ENCODE measurements at places on chromosomes 2 and 18. TPM values are rescaled to one million over a fixed set of nuclear protein-coding genes. Genes with fewer than 3 reads are reported as not detected.
A peak's percentile ranks its signal among the peaks of the same experiment; 100 is the strongest.

The SP140 gene
- total RNA-seq: 2.7 TPM

The RAMP1 gene
- 49.0 TPM for total RNA-seq

The PLEKHH2 gene
- total RNA-seq: 9.8 TPM

The CAPN14 gene
- total RNA-seq: 0.62 TPM

The EFHD1 gene
- total RNA-seq: 15.9 TPM

The PRSS56 gene
- not detected for total RNA-seq

The MRPS5 gene
- total RNA-seq: 52.1 TPM

The TRIM54 gene
- 0.18 TPM for total RNA-seq

The REG1B gene
- total RNA-seq: not detected

The SYT4 gene
- not detected for total RNA-seq

The BMP10 gene
- not detected for total RNA-seq

The CNTNAP5 gene
- 1.5 TPM for total RNA-seq

DNA sequence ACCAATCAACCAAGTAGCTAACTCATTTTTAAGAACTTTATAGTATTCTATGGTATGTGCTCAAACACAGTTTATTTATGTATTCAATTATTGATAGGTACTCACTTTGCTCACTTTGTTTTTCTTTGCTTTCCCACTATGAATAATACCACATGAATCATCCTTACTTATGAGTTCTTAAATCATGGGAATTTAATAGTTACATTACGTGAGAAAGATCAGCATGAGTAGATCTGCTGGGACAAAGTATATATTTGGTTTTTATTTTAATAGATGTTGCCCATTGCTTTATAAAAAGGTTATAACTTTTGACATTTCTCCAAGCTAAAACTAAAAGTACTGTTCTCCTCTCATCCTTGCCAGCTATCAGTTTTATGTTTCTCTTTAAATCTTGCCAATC lies 390.7 kb downstream of the LRATD1 start:
- no peak for DNase-seq

DNA sequence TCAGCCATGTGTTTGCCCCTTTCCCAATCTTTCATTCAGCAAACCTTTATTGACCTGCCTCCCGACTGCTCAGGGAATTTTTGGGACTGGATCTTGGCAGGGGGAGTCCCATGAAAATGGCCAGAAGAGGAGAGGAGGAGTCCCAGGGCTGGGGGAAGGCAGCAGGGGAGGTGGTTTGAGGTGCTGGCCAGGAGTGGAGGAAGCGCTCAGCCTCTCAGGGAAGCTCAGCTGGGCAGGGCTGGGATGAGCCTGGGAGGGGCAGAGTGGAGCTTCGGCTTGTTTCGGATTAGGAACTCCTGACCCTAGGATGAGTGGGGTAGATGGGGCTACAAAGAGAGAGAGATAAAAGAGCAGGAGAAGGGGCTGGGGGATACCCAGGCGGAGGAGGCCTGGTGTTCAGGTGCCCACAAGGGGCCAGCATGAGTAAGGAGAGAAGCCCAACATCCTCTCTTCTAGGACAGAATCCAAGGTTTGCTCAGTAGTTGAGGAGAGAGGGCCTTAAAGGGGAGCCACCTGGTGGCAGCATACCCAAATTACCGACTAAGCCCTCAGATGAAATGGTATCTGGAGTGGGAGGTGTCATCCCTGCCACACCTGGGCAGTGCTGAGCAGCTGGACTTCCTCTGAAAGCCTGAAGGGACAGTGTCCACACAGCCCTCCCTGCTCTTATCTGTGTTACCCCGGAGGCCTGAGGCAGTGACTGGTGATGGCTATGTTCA lies 91.1 kb downstream of the INHBB start:
- no peak for DNase-seq

DNA sequence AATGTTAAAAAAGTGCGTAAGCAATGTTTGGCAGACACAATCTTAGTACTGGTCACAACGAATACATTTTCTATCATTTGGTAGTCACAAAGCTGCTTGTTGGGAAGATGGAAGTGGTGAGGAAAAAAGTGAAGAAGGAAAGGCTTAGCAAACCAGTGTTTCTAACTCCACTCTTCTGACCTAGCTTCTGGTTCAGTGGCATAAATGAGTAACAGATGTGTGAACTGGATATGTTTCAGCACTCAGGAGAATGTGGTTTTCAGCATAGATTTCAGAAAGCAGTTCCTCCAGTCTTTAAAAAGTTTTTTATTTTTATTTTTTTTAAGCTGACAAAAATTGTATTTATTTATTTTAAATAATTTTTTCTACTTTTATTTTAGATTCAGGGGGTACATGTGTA lies 357.1 kb downstream of the CPS1 start:
- DNase-seq: no peak

DNA sequence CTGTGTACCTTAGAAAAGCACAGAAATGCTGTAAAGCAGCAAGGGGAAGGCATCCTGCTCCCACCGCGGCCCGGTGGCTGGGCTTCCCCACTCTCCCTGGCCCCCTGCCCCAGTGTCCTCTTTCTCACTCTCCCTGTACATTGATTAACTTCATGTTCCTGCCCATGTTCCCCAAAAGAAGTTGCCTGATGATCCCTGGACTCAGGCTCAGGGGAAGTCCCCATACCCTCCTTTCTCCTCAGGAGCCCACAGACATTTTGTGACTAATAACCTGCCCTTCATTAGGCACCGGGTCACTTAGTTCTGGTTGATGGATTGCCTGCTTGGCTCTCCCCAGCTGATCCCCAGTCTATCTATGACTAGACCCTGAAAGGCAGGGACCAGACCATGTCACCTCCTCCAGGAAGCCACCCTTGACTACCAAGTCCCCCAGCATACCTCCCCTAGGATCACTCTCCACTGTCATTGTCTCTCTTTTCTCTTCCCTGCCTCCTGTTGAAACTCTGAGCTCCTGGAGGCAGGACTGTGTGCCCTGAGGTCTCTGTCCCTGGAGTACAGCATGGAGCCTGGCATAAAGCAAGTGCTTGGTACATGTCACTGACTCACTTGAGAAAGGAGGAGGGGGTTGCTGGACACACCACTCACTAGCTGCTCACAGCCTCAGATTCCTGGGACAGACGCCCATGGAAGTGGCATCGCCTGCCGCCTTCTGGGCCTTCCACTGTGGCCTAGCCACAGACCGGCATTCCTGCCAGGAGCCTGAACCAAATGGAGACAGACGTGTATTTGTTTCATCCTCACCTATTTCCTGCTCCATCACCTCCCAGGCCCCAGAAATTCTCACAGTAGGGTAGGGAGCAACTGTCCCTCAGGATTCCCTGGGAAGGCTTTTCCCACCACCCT lies 13.5 kb downstream of the MALL start:
- no peak for DNase-seq

DNA sequence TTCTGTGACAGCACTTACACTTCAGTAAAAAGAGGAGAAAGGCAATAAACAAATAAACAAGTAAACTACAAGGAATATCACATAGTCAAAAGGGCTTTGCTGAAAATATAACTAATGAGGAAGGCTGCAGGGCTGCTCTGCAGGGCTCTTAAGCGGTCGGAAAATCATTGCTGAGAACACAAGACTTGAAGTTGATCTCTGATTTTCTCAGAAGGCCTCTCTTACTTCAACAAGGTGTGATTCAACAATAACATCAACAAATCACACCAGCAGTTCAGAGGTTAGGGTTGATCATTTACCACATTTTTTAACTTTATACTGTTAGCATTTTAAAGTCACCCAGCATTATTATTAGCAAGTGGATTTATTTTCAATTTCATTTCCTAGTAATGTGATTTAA lies 215.6 kb downstream of the ARHGAP15 start:
- DNase-seq: no peak

GRCh38 chr2:239109041-239109927 lies 261.4 kb downstream of the TWIST2 start:
- no peak for DNase-seq

- peak; percentile 39 for DNase-seq
Measured at GRCh38 chr2:127143841-127144782, 37.2 kb upstream of the BIN1 start.

GRCh38 chr2:40480073-40480472 lies 28.2 kb upstream of the SLC8A1 start:
- no peak for DNase-seq

DNA sequence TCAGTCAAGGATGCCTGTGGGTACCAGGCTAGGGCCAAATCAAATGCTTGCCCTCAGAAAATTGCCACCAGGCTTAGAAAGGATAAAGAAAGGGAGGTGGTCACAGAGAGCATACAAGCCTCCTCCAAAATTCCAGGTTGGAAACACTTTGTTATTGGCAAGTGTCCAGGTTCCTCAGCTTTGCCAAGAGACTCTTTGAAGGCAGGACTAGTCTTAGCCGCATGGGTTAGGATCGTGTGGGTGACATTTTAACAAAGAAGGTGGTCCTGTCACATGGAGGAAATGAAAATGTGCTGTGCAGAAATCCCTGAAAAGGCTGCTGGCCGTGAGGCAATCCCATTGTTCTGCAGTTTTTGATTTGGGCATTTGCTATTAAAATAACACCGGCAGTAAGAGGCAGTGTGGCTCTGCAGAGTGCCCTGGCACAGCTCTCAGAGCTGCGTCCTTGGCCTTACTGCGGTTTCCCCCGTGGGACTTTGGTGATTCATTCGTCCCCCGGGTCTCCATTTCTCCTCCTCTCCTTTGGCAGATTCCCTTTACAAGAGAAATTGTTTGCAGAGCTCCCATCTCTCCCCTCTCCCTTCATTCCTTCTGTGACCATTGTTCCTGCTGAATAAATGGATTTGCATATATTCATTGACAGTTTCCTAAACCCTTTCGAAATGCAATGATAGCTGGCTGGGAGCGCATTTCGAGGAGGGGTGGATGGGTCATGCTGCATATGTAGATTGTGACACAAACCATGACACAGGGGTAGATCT lies 187.3 kb downstream of the VAPA start:
- DNase-seq: no peak

DNA sequence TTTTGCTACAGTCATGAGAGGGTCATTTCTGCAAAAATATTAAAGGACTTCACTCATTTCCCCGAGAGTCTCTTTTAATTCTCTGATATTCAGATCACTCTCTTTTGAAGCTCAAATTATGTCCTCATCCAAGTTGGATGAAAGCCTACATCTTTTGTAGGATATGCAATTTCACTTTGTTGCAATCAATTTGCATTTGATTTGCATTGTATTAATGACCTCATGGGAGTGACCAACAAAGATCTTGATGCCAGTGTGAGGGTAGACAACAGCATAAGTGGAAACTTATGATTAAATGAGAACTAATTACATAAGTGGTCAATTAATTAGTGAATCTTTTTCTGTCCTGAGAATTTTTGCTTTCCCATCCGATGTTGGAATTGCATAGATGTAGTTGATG lies 60.3 kb upstream of the UPP2 start:
- no peak for DNase-seq

- no peak for DNase-seq
Measured at GRCh38 chr2:36450466-36451196, 95.1 kb downstream of the CRIM1 start.

- no peak for DNase-seq
Measured at GRCh38 chr2:179129574-179130238, 79.8 kb upstream of the CCDC141 start.

GRCh38 chr2:26619521-26619951 lies 21.6 kb downstream of the CIB4 start:
- peak; percentile 35 for DNase-seq

- no peak for DNase-seq
Measured at GRCh38 chr2:69087211-69087911, 74.4 kb downstream of the ANTXR1 start.

DNA sequence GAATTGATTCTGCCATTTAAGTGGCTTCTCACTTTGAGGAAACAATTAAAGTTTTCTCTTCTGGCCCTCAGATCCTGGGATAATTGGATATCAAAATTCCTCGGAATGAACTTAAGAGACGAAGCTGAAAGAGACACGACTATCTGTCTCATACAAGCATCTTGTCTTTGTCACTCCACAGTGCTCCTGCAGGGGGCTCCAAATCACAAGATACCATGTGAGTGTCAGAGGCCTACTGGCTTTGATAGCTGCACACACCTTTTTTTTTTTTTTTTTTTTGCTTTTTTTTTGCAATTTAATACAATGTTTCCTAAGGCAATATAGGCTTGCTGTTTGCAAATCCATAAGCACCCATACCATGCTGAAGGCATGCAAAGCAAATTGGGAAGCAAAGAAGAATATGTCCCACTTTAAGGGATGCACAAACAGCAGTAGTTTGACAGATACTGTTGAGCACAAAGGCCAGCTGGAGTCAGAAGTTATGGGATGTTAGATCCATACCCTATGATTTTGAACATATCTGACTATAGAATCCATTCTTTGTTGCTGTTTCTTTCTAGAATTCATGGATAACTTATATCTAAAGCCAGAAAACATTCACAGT lies 109.0 kb upstream of the CBLN2 start:
- no peak for DNase-seq

DNA sequence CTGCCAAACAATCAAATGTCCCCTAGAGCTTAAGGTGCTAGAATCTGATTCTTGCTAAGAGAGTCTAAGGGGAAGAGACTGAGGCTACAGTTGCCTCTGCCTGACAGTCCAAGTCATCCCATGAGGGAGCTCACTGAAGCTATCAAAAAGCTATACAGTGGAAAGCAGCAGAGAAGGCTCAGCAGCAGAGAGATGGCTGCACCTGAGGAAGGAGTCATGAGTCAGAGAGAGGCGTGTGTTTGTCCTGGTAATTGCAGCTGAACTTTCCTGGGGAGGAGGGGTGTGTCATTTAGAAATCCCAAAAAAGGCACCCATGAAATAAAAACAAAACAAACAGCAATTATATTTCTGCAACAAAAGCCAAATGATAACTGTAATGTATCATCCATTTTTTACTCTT lies 305.2 kb upstream of the UBE2E3 start:
- DNase-seq: no peak

DNA sequence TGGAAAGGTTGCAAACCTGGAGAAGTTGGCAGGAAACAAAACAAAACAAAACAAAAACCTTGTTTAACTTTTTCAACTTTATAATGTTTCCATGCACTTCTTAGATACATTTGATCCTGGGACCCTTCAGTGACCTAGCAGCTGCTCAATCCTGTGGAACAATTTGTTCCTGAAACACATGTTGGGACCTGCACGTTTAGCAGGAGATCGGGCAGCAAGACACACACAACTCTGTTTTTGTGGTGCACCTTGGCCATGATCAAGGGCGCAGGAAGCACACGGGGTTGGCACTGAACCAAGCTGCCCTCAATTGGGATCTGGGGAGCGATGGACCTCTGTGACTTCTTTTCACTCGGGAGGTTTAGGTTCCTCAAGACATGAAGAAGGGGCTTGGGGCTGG lies 268.7 kb downstream of the LOXHD1 start:
- no peak for DNase-seq

GRCh38 chr2:165508927-165509326 lies 39.4 kb downstream of the CSRNP3 start:
- DNase-seq: no peak
